ENCODE measurements at places on chromosomes 5 and 9.

- DNase-seq, result no peak
Measured at GRCh38 chr5:158755986-158756385, 343.7 kb downstream of the EBF1 start.

DNA sequence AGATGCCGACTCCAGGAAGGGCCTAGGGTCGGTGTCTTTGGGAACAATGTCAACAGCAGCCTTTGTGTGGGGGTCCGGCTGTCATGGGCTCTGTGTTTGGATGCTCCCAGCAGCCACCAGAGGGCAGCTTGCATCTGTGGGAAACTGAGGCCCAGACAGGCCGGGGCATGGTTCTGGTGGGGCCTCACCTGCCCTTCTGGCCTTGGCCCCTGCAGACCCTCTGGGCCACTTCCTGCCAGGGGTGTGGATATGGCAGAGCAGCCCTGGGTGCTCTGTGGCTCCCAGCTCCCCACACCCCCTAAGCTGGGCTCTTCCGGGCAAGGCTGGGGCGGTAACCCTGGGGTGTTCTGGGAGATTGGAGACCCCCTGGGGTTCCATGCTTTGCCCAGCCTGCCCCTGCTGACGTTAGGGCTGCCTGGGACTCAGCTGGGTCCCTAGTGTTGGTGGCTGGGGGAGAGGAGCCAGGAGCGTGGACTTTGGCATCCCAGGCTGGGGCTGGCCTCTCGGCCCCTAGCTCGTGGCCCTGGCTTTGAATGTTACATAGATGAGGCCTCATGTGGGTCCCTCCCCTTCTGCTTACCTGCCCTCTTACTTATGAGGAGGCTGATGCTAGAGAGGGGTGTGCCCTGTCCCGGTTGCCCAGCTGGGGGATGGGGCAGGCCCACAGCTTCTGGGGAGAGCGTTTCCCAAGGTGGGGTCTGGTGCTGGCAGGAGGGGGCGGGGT is 38.3 kb downstream of the RXRA start:
- no peak for DNase-seq

- DNase-seq, result no peak
Measured at GRCh38 chr5:153237671-153238332, 252.7 kb upstream of the GRIA1 start.

- no peak for DNase-seq
Measured at GRCh38 chr9:37329576-37329975, 92.9 kb upstream of the GRHPR start.
